ENCODE measurements at places on chromosomes 6 and 20.

DNA sequence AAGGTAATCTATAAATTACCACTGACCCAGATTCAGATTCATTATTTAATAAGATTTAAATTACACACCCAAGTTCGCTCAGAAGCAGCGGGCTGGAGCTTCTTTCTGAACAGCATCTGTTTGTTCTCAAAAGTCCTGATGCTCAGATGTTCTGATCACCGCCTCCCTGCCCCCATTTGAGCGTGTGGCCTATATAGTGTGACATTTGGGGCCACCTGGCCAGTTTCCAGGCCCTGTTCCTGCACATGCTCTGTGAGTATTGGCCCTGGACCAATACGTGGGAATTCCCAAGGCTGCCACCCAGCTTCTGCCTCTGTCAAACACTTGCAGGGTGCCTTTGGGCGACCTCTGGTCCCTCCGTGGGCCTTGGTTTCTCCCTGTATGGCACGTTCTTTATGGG lies 228.8 kb downstream of the TFAP2C start:
- no peaks in the 10 kb centered on the region for H3K4me1 ChIP-seq
- DNase-seq, result no peak
- no peaks in the 10 kb centered on the region for H3K36me3 ChIP-seq
- peaks cover 9% of the 10 kb centered on the region for H3K27me3 ChIP-seq

- no peaks in the 10 kb centered on the region for H3K27me3 ChIP-seq
- no peak overlapping the region for H3K4me3 ChIP-seq
- H3K36me3 ChIP-seq, result no peaks in the 10 kb centered on the region
- H3K4me1 ChIP-seq, result no peaks in the 10 kb centered on the region
- peak overlapping the region; percentile 54 for H3K27ac ChIP-seq
Observed at GRCh38 chr6:148021699-148022098, 320.9 kb upstream of the SASH1 start.

- no peak overlapping the region for H3K27ac ChIP-seq
- H3K4me3 ChIP-seq, result no peak overlapping the region
- peaks cover 4% of the 10 kb centered on the region for H3K4me1 ChIP-seq
- no peaks in the 10 kb centered on the region for H3K27me3 ChIP-seq
Observed at GRCh38 chr6:7758456-7758855, 32.6 kb downstream of the BMP6 start.

GRCh38 chr6:16511040-16511660 lies 250.1 kb downstream of the ATXN1 start:
- no peak overlapping the region for H3K27ac ChIP-seq
- no peaks in the 10 kb centered on the region for H3K27me3 ChIP-seq
- H3K4me3 ChIP-seq, result no peak overlapping the region
- DNase-seq, result peak; percentile 44
- peaks cover 6% of the 10 kb centered on the region for H3K36me3 ChIP-seq

- H3K27me3 ChIP-seq, result peaks cover 42% of the 10 kb centered on the region
- peaks cover 23% of the 10 kb centered on the region for H3K4me1 ChIP-seq
- H3K4me3 ChIP-seq, result no peak overlapping the region
- H3K36me3 ChIP-seq, result no peaks in the 10 kb centered on the region
- H3K27ac ChIP-seq, result no peak overlapping the region
Observed at GRCh38 chr20:48467622-48468021, 360.2 kb downstream of the PREX1 start.

DNA sequence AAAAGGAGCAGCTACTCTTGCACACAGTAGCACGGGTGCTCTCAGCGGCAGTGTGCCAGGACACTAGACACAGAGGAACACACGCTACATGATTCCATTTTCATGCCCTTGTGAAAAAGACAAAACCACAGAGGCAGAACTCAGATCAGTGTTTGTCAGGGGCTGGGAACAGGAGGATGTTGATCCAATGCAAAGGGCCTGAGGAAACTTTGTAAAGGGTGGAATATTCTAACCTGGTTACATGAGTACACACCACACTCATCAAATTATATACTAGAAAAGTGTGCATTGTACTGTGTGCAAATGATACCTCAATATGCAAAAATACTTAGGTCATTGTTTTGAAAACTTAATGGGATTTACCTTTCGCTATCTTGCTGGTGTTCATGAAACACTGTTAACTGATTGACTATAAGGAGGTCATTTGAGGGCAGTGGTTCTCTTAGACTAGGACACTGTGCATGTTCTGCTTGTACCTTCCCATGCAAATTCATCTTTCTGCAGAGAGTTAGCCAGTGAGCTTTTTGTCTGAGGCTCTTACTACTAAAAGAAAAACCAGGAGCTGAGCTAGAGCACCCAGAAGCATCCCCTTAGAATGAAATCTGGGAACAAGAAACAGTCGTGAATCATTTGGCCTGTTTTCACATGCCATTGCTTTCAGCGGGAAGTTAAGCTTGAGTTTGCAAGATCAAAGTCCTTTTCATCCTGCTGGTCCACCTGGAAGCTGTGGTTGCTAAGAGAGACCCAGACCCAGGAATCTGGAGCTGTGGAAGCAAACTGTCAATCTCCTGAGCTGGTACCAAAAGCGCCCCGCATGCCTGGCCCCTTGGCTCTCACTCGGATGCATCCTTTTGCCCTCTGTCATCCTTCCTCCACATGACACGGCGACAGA lies 204.8 kb downstream of the TTLL2 start:
- H3K36me3 ChIP-seq, result no peaks in the 10 kb centered on the region
- peaks cover 6% of the 10 kb centered on the region for H3K27me3 ChIP-seq
- no peak overlapping the region for H3K4me3 ChIP-seq
- no peak for DNase-seq

GRCh38 chr20:24131281-24131680 lies 142.7 kb upstream of the GGTLC1 start:
- no peaks in the 10 kb centered on the region for H3K4me1 ChIP-seq
- DNase-seq, result no peak
- no peaks in the 10 kb centered on the region for H3K36me3 ChIP-seq
- no peaks in the 10 kb centered on the region for H3K27me3 ChIP-seq
- H3K4me3 ChIP-seq, result no peak overlapping the region

DNA sequence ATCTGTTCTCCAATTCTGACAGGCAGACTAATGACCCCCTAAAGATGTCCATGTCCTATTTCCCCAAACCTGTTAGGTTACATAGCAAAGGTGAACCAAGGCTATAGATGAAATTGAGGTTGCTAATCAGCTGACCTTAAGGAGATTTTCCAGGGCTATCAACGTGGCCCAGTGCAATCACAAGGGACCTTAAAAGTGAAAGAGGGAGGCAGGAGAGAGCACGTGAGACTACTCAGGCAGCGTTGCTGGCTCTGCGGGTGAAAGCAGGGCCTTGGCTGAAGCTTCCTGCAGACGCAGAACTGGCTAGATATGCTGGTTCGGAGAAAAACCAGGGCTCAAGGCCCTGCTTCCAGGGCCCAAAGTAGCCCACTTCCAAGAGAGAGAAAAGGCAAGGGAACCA lies 78.7 kb downstream of the NCOA7 start:
- H3K27ac ChIP-seq, result no peak overlapping the region
- H3K4me1 ChIP-seq, result no peaks in the 10 kb centered on the region
- no peak overlapping the region for H3K4me3 ChIP-seq
- no peak for DNase-seq
- no peaks in the 10 kb centered on the region for H3K36me3 ChIP-seq

- H3K27ac ChIP-seq, result peak overlapping the region; percentile 86
- H3K4me3 ChIP-seq, result no peak overlapping the region
- peaks cover 73% of the 10 kb centered on the region for H3K4me1 ChIP-seq
- H3K27me3 ChIP-seq, result no peaks in the 10 kb centered on the region
Observed at GRCh38 chr6:42045538-42046460, 4.5 kb upstream of the TAF8 start.

DNA sequence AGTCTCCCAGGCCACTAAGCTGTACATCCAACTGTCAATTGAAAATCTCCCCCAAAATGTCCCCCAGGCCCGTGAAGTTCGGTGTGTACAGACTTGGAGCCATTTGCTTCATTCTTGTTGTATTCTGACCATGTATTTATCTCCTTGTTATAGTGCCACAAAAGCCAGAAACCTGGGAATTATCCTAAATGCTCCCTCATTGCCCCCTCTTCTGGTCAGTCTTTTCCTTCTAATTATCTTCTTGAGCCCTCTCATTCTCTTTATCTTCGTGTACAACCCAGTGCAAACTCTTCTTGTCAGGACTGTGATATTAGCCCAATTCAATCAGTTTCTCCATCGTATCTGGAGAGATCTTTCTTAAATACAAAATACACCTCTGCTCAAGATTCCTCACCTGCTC lies 64.7 kb downstream of the RFX6 start:
- H3K4me3 ChIP-seq, result no peak overlapping the region
- H3K27me3 ChIP-seq, result no peaks in the 10 kb centered on the region
- DNase-seq, result no peak
- no peaks in the 10 kb centered on the region for H3K4me1 ChIP-seq

DNA sequence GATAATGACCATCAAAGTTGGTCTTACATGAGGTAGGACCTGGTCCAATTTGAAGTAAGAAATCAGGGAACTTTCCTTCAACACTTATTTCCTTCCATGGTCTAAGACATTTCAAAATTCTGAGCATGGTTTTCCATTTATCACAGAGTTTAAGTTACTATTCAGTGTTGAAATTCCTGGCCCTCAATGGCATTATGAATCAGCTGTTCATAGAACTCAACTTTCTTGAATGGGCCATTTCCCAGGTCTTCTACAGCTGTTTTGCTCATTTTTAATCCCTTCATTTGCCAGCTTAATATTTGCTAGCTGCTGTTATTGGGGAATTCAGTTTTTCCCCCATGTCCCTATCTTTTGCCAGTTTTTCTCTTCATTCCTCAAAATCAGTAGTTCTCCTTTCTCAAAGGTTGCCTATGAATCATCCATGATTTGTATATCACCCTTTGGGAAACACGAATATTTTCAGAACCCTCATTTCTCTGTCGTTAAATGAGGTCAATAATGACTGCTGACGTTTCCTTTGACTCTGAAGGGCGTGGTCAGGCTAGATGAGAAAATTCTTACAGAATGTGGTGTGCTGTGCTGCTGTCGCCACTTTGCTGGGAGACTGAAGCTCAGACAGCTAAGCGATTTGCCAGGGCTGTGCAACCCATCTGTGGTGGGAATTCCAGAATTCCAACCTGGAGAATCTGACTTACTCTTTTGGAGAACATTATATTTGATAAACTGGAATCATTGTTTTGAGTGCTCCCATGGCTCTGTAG lies 216.5 kb upstream of the FLRT3 start:
- no peak overlapping the region for H3K4me3 ChIP-seq
- no peaks in the 10 kb centered on the region for H3K36me3 ChIP-seq
- H3K4me1 ChIP-seq, result no peaks in the 10 kb centered on the region
- H3K27me3 ChIP-seq, result no peaks in the 10 kb centered on the region
- H3K27ac ChIP-seq, result no peak overlapping the region

DNA sequence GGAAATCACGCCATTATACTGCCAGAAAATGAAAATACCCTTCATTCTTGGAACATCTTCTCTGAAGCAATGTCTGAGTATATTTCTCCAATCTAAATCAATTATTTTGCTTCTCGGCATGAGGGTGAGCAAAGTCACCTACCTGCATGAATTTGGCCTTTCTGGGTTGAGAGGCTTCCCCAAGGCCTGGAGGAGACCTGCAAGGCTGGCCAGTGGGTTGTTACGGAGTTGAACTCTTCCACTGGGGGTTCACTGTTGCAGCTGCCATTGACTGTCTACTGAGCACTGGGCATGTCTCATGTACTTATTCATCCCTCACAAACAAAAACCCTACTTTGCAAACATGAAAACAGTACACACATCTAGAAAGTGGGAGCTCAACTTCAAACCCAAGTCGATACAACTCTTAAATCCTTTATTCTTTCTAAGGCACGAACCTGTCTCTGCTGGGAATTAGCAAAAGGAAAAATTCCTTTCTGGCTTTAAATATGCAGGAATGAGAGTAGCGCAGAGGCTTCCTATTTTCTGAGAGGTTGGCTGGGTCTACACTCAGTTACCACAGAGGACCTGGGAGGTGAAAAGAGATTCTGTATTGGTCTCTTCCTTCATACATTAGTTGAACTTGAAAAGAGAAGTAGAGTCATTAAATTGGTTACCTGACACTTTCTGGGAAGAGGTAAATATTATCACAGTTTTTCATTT lies 87.6 kb upstream of the SGK1 start:
- no peak overlapping the region for H3K27ac ChIP-seq
- no peak overlapping the region for H3K4me3 ChIP-seq
- H3K4me1 ChIP-seq, result no peaks in the 10 kb centered on the region
- no peaks in the 10 kb centered on the region for H3K27me3 ChIP-seq

GRCh38 chr20:19593762-19594161 lies 164.3 kb upstream of the RIN2 start:
- no peak for DNase-seq
- no peak overlapping the region for H3K4me3 ChIP-seq
- no peaks in the 10 kb centered on the region for H3K27me3 ChIP-seq
- H3K27ac ChIP-seq, result no peak overlapping the region
- H3K4me1 ChIP-seq, result peaks cover 35% of the 10 kb centered on the region
- no peaks in the 10 kb centered on the region for H3K36me3 ChIP-seq
